Neural progenitor cell (in vitro differentiated cells): ENCODE measurements at places on chromosomes 2 and 18. TPM values are rescaled to one million over a fixed set of nuclear protein-coding genes. Genes with fewer than 3 reads are reported as not detected.

GRCh38 chr2:121255358-121255757 lies 29.6 kb downstream of the TFCP2L1 start:
- H3K27ac ChIP-seq = no peak overlapping the region
- no peaks in the 10 kb centered on the region for H3K36me3 ChIP-seq
- H3K4me3 ChIP-seq = no peak overlapping the region
- no peaks in the 10 kb centered on the region for H3K4me1 ChIP-seq
- no peaks in the 10 kb centered on the region for H3K27me3 ChIP-seq

DNA sequence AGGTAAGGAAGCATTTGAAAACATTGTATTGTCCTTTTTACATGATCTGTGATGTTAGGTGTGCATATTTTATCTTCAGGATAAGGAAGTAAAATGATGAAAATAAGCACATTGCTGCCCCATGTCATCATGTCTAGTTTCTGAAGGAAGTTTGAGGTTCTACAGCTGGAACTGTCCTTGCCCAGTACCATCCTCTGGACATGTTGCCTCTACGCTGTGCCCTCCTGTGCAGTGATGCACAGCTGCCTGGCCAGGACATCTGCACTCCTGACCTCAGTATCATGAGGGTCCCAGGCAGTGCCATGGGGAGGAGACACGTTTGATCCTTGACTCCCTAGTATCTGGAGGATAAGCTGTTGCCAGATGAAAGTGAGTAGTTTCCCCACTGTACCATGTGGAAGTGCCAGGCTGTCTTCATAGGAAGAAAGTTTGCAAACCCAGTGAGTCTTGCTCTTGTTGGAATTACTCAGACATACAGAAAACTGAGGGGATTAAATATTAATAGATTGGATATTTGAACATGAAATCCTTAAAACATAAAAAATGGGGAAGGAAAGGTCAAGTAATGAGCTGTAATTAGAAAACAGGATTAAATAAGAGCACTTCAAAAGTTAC lies 9.5 kb downstream of the ALKAL2 start:
- no peak overlapping the region for H3K27ac ChIP-seq
- H3K36me3 ChIP-seq = no peaks in the 10 kb centered on the region
- H3K4me1 ChIP-seq = no peaks in the 10 kb centered on the region

- no peak overlapping the region for H3K27ac ChIP-seq
- H3K36me3 ChIP-seq = no peaks in the 10 kb centered on the region
- peaks cover 10% of the 10 kb centered on the region for H3K4me1 ChIP-seq
- no peak for DNase-seq
Measured at GRCh38 chr2:239465017-239466001, 64.5 kb upstream of the HDAC4 start.

DNA sequence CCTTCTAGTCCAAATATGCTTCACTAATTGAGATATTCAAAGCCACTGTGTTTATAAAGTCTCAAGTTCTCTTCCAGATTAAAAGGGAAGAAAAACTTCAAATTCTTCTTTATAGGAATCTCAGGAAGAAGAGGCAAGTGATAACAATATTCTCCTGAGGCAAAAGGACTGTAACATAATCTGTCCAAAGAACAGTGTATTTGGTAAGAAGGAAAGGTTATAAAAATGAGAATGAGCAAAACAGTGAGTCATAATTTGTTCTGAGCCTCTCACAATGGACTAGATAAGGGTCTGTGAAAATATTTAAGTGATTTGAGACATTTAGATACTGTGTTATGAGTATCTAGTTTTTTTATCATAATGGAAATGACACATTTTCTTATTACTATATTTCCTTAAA lies 44.3 kb downstream of the SNRPD1 start:
- no peaks in the 10 kb centered on the region for H3K4me1 ChIP-seq
- DNase-seq = no peak
- no peaks in the 10 kb centered on the region for H3K27me3 ChIP-seq
- no peaks in the 10 kb centered on the region for H3K36me3 ChIP-seq

DNA sequence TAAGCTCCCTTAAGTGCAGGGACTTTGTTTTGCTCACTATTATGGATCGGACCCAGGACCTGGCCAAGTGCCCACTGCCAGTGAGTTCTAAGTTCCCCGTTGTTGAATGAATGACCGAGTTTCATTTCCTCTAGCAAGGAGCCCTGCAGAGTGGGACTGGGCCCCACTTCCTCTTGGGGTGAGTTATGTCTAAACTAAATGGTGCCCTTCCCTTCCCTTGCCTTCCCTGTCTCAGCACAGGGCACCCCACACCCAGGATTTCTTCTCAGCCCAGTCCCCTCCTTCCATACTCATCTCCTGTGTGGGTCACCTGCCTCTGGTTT lies 195.3 kb upstream of the HS6ST1 start:
- no peak for DNase-seq
- H3K27me3 ChIP-seq = no peaks in the 10 kb centered on the region
- H3K4me3 ChIP-seq = no peak overlapping the region
- H3K27ac ChIP-seq = no peak overlapping the region
- H3K36me3 ChIP-seq = no peaks in the 10 kb centered on the region
- no peaks in the 10 kb centered on the region for H3K4me1 ChIP-seq

- no peak overlapping the region for H3K27ac ChIP-seq
- no peak overlapping the region for H3K4me3 ChIP-seq
- no peaks in the 10 kb centered on the region for H3K27me3 ChIP-seq
- no peaks in the 10 kb centered on the region for H3K4me1 ChIP-seq
Measured at GRCh38 chr18:50734886-50735285, 84.9 kb downstream of the MRO start.

DNA sequence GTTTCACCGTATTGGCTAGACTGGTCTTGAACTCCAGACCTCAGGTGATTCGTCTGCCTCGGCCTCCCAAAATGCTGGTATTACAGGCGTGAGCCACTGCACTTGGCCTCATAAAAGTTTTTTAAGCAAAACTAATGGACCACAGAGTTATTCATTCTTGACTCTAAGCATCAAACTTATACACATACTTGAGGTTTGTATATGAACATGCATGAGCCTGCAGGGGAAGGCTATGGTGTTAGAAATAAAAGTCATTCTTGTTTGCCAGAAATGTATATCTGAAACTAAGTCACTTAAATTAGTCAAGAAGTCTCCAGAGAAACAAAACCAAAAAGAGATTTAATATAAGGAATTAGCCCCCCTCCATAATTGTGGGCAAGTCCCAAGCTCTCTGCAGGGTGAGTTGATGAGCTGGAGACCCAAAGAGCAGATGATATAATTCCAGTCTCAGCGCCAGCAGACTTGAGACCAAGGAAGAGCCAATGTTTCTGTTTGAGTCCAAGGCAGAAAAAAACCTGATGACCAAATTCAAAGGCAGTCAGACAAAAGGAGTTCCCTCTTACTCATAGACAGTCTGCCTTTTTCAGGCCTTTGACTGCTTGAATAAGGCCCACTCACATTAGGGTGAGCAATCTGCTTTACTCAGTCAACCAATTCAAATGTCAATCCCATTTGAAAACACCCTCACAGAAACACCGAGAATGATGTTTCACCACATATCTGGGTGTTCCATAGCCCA lies 69.0 kb upstream of the DSG1 start:
- no peak overlapping the region for H3K4me3 ChIP-seq
- H3K27ac ChIP-seq = no peak overlapping the region
- no peak for DNase-seq
- peaks cover 17% of the 10 kb centered on the region for H3K4me1 ChIP-seq

Gene FBXO36
- 9.5 and 13.1 TPM in 2 replicates for total RNA-seq

Gene PHLPP1
- total RNA-seq = 20.8 and 23.8 TPM in 2 replicates

Gene CXCR1
- not detected in 2 replicates for total RNA-seq

Gene GPR55
- total RNA-seq = not detected in 2 replicates

Gene DPP4
- total RNA-seq = 0.12 and 0.49 TPM in 2 replicates

Gene MOB4
- total RNA-seq = 55.5 and 76.7 TPM in 2 replicates
